ENCODE measurements at places on chromosomes 6 and 20.

DNA sequence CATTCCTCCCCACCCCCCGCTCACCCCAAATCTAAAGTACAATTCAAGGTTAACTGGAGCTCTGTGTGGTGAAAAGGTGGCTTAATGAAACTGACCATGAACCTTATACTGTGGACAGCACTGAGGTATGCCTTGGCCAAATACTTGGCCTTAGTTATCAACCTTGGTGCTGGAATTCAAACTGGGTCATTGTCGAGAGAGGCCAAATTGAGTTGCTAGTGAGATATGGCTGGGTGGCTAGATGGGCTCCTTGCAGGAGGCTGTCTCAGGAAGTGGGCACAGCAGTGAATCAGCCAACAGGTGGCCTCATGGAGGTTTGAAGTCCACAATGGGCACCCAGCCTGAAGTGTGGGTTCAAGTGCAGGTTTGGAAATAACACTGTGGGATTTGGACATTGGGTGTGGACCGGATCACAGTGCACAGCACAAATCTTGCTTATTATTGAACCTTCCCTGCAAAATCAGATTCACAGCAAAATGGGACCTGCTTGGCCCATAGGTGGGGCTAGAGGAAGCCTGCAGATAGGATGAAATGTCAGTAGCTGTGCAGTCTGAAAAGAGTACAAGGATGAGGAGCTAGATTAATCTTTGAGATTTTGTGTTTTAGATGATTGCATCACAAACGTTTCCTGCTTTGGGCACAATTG, 5.6 kb upstream of the BTBD3 start:
- no peak for DNase-seq

- no peak for DNase-seq
Measured at GRCh38 chr6:130019326-130020072, 1.1 kb downstream of the L3MBTL3 start.

GRCh38 chr6:13471184-13471583, 16.2 kb downstream of the GFOD1 start:
- no peak for DNase-seq

- DNase-seq = no peak
Measured at GRCh38 chr20:49097159-49097558, 51.0 kb downstream of the CSE1L start.

DNA sequence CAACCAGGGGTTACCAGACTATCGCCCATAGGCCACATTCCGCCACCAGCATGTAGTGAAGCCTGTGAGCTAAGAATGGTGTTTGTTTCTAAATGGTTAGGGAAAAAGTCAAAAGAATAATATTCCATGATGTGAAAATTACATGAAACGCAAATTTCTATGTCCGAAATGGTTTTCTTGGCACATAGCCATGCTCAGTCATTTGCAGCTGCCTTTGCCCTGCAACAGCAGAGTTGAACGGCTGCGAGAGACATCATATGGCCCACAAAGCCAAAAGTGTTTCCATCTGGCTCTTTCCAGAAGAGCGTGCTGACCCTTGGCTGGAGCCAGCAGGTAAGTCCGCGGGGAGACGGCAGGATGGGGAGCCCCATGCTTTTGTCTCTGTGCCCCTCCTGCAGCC, 60.7 kb downstream of the FAM120B start:
- no peak for DNase-seq

GRCh38 chr20:58408603-58409246, 19.7 kb downstream of the VAPB start:
- no peak for DNase-seq

DNA sequence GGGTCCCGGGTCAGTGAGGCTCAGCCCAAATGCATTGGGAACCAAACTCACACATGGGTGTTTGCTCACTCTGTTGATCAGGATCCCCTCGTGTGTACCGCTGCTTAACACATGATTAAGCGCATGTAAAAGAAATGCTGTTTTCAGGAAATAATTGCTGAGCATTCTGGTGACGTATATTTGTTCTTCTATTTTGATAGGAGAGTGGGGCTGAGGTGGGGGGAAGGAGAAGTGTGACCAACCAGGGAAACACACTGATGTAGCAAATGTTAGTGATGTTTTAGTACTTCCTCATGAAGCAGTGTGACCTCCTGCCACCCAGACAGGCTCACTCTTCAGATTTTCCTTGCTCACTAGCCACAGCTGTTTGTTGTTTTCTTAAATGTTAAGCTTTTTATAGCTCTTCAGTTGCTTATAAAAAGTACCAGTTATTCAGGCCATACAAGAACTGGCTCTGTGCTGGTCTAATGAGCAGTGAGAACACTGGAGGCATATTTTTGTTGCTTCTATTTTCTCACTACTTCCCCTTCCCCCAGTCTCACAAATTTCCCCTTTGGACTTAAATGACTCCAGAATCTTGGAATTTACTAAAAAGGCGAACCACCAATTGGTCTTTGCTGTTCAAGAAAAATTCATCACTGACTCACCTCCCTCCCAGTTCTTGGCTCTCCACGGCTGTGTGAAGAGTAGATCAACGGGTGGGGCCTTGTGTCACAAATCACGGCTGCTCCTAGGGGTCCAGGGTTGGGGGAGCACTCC, 79.2 kb upstream of the BACH2 start:
- no peak for DNase-seq

DNA sequence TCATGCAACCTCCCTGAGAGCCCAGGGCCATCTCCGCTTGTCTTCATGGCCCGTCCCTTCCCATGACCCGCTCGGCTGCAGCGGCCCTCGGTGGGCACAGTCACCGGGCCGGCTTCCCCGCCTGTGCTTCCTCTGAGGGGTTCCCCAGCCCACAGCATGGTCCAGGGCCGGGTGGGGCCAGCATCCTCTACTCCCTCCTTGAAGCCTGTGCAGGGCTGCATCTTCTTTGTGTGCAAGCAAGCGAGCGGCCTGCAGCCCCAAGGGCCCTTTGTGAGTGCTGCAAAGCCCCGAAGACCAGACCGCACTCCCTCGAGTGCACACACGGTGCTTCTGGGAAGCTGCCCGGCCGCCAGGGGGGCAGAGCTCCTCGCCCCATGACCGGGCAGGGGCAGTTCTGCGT, 265.8 kb downstream of the TAF4 start:
- DNase-seq = no peak

DNA sequence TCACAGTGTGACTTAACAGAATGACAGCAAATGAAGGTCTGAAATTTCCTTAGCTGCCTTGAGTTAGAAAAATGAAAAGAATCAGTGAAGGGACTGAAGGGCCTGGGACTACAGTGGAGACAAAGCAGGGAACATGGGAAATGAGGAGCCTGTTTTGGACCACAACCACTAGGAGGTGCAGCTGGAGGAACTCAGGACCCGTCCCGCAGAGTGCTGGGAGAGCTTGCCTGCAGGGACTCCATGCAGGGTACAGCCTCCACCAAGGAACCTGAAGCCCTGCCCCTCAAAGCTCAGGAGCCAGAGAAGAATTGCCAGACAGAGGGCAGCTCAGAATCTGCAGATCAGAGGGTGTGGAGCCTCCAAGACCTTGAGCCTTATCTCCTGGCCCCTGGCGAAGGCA, 50.7 kb downstream of the LRFN2 start:
- no peak for DNase-seq

GRCh38 chr6:112189494-112189893, 64.9 kb downstream of the LAMA4 start:
- no peak for DNase-seq

DNA sequence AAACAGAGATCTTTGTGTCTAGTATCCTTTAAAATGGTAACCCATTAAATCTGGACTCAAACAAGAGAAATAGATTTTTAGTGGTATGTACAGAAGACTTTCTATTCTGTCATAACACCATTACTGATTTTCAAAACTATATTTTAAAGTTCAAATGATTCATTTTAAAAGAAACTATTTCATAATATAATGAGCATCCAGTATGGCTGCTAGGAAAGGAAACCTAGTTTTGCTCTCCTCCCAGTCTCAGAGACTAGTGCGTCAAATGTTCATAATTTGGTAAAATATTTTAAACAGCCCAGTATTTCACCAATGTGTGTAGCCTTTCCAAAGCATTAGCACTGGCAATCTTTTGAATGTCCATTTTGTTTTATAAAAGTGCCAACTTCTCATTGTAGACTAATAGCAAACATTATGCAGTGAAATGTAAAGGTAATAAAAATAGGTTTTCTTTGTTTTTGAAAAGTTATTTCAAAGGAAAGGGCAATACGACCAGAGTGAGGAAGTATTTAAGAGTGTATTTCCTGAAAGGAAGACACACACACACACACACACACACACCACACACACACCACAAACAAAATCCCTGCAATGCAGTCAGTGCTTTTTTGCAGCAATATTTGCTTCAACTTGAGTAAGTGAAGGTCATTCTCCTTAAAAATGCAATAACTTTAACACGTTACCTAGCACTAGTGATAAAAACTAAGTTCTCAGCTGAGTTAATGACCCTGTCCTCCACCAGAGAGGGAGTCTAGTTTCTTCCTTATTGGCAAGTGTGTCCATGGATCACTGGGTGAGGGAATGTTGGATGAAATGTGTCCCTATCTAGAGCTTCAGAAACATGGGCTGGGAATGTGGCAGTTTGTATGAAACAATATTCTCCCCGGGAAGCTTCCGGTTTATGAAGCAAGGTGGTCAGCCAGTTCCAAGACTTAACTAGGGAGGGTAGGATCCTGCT, 4.6 kb downstream of the PPP1R3G start:
- DNase-seq = no peak

DNA sequence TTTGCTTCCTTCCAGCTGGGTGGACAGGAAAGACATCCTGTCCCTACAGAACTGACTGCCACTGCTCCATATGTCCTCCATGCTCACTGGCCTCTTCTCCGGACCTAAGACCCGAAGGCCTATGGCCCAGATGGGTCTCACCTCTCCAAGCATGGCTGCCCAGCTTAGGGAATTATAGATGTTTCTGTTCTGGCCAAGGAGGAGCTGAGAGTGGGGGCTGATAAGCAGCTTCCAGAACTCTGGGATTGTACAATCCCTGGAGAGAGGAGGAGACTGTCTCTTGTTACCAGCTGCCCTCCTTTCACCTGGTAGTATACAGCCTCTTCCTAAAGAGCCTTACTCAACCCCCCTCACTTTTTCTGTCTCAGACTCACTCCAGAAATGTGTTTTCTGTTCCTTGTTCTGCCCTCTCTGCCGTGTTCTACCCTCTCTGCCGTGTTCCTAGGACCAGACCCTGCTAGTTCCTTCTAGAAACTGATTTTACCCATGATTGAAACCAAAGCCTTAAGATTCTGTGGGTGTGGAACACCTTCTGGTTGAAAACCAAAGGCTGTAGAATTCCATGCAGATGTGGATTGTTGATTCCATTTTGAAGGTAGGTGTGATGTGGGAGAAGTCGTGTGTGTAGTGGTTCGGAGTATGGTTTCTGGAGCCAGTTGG, 28.7 kb downstream of the ANKS1A start:
- no peak for DNase-seq

GRCh38 chr6:150310539-150310938, 58.3 kb upstream of the IYD start:
- DNase-seq = no peak

GRCh38 chr6:45327956-45328522, at the start of gene RUNX2:
TSS of gene RUNX2 (plus strand) at chr6:45328330. CDS start at chr6:45328727, 397 bp downstream.
- no peak for DNase-seq

DNA sequence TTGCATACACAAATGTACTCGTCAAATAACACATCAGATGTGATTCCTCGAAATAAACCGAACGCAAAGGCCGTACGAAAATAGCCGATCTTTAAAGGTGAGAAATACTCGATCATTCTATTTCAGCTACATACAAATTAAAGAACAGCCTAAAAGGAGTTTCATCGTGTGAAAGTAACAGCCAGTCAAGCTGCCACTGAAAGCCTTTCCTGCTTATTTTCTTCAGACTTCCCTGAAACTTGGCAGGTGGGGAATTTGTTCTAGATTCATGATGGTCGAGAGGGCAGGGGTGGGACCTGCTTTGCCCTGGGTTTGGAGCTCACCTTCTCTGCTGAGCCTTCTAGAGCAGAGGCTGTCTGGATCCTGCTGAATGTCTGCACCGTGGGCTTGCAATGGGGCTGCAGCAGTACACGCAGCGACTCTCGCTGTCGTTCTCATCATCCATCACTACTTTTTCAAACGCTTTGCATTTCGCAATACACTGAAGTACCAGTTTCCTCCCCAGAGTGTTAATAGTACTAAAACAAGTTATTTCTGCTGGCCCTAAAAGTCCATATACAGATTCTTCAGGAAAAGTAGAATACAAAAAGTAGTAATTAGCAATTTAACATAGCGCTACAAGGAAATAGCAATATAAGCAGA, 16.2 kb downstream of the FOXC1 start:
- DNase-seq = no peak

- DNase-seq = no peak
Measured at GRCh38 chr20:34980543-34981233, 25.0 kb downstream of the MYH7B start.

DNA sequence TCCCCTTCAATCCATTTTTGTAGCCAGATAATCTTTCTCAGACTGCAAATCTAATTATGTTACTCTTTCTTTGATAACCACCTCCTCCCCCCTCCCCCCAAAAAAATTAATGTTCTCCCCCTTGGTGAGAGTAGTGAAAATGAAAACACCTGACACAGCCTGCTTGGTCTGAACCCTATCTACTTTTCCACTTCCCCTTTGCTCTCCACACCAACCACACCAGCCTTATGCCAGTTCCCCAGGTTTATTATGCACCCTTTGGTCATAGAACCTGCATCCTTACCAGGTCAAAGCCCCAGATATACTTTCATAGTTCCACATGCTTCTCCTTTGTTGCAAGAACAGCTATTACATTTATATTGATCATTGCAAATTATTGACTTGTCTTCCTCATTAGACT, 19.4 kb downstream of the PFDN4 start:
- DNase-seq = no peak

DNA sequence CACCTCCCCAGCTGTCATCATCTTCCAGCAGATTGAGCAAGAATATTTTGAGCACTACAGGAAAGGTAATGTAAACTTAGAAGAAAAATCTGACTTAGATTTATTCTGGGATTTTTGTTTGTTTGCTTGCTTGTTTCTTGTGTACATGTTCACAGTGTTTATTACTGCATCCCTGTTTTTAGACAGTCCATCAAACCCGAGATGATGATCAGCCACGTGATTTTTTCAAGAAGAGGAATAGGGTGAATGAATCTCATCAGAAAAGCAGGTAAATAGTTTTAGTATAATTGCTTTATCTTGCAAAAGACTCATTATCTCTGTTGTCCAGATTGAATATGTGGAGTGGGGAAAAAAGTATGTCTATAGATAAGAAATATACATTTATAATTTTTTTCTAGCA, 2.1 kb downstream of the FAM217B start:
- no peak for DNase-seq

GRCh38 chr20:62989201-62989601, 17.6 kb downstream of the BHLHE23 start:
- no peak for DNase-seq

DNA sequence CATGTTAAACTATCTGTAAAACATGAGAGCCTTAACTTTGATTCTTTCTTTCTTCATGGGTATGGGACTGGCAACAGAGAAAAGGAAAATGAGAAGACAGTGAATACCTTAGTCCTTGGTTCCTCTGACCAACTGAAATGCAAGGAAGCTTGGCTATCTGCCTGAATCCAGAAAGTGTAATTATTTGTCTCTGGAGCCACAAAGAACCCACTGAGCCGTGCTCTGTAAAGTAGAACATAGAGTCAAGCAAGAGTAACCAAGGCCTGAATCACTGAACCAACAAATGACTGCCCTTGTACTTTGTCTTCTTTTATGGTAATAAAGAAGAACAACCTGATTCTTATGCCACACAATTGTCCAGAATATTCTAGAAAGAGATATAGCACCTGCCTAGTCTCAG, 27.6 kb downstream of the PKHD1 start:
- DNase-seq = no peak

All from stimulated activated CD8-positive, alpha-beta memory T cell treated with anti-CD3 and anti-CD28 coated beads, Interleukin-7, amount 100 ng/mL, for 24 hours (primary cell).